Left ventricle myocardium inferior (tissue), 1 donor: ENCODE measurements at places on chromosomes 16 and 17. TPM values are rescaled to one million over a fixed set of nuclear protein-coding genes. Genes with fewer than 3 reads are reported as not detected.

NLRC3 gene
- total RNA-seq, result 0.93 TPM

TMEM235 gene
- total RNA-seq, result not detected

ZNF785 gene
- 7.1 TPM for total RNA-seq

- DNase-seq, result no peak
Observed at GRCh38 chr17:27471321-27472269, 15.3 kb downstream of the KSR1 start.

DNA sequence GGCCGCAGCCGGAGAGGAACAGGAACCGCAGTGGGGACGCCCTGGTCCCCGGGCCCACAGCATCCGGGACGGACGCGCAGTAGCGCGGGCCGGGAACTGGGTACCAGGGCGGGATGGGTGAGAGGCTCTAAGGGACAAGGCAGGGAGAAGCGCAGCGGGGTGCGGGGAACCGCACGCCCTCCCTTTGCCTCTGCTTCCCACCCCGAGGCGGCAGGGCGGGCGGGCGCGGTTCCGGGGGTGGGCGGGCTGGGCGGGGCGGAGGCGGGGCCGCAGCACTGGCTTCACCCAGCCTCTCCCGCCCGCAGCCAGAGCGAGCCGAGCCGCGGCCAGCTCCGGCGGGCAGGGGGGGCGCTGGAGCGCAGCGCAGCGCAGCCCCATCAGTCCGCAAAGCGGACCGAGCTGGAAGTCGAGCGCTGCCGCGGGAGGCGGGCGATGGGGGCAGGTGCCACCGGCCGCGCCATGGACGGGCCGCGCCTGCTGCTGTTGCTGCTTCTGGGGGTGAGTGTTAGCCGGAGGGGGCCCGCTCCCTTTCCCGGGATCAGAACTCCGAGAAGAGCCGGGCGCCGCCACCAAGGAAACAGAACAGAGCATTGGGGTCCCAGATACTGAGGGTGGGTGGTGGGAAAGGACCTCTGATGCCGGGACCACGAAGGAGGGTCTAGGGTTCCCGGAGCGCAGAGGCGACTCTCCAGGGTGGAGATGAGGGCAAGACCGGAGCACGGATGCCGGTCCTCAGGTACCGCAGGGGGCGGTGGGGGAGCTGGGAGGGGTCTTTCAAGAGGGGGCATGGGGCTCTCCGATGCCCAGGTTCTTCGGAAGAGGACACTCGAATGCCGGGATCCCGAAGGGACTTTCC is at the start of gene NGFR:
NGFR (plus strand) TSS at position 308 of the 856 bp plus-strand sequence; CDS start at position 433, 125 bp downstream.
- DNase-seq, result peak; percentile 54

- DNase-seq, result no peak
Observed at GRCh38 chr17:1783271-1783670, 21.4 kb downstream of the SERPINF1 start.
